ENCODE measurements at places on chromosomes 1 and 21.

DNA sequence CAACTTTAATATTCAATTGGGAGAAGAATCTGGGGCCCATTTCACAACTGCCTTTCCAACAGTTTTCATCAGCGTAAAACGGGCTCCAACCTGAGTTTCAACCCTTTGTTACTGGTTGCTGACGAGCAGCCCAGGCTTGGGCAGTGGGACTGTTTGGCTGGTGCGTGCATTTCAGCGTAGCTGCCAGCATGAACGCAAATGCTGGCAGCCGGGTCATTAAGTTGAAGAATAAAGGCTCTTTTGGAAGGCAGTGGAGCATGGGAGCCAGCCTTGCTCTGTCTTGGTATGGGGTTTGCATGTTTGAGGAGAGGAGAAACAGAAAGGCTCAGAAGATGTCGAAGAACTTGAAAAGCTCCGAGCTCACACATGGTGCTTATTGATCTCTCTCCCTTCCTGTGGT lies 40.7 kb downstream of the WDR3 start:
- no peak for DNase-seq

DNA sequence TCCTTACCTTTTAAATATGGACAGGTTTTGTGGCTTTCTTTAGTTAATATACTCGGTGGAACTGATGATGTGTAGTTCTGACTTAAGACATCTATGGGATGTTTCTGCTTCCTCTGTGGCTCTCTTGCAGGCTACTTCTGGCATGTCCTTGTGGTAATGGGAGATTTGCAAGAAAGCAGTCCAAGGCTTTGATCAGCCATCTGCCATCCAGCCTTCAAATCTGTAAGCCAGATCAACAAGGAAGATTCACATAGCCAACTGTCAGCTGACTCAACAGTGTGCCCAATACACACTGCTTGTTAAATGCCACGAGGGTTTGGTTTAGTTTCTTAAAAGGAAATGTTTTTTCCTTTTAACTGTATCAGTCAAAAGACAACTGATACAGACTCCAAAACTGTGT lies 722.2 kb upstream of the CHRM3 start:
- no peak for DNase-seq

DNA sequence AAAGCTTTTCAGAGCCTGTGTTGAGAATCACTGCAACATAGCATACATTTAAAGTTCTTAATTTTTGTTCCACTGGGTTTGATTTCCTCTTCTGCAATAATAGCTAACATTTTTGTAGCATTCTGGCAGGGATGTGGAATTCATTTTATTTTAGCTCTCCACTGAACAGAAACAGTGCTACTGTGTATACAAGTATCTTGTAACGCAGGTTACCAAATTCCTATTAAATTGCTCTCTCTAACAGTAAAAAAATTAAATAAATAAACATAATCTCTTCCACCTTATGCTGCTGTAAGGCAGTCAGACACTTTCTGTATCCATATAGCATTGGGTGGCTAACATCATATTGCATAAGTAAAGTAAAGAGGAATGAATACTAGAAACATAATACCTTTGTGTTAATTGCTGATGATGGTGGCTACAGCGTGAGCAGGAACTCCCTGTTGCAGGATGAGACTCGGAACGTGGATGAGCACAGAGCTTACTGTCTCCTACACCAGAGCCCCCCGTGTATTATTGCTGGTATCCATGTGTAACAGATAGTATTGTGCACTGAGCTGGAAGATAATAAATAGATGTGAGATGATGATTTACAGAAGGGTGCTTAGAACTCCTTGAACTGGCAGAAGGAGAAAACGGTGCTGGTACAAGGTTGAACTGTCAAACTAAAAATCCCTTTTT lies 276.9 kb upstream of the SNX7 start:
- DNase-seq, result no peak

DNA sequence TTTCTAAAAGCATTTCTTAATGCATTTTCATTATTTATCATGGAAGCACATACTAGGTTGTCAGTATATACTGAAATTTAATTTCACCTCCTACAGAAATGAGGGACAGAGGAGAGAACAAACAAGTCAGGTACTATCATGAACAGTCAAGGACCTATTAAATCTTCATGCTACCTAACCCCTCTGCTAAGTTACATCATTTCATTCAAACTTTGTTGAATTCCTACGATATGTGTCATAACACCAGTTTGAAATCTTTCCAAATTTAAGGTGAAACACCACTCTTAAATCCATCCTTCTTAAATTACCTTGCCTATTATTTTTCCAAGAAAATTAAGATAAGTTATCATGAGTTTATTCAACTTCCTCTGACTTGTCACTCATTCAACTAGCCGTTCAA lies 78.9 kb downstream of the DENND1B start:
- DNase-seq, result no peak

DNA sequence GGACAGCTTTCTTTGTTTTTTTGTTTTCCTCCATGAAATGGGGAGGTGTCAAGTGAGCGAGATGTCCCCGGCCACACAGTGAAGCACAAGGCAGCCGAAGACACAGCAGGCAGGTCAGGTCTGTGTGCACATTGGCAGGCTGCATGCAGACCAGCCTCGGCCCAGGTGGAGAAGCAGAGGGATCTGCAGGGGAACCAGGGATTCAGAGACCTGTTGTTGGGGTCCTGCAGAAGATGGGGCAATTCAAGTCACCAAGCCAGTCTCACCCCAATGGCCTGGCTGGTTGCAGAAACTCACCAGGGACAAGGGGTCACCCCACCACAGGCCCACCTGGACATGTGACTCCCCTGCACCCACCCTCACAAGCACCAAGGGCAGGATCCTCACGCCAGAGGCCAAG lies 4.0 kb upstream of the ABCG1 start:
- DNase-seq, result no peak

GRCh38 chr1:85133565-85134159 lies 67.2 kb downstream of the SYDE2 start:
- no peak for DNase-seq

DNA sequence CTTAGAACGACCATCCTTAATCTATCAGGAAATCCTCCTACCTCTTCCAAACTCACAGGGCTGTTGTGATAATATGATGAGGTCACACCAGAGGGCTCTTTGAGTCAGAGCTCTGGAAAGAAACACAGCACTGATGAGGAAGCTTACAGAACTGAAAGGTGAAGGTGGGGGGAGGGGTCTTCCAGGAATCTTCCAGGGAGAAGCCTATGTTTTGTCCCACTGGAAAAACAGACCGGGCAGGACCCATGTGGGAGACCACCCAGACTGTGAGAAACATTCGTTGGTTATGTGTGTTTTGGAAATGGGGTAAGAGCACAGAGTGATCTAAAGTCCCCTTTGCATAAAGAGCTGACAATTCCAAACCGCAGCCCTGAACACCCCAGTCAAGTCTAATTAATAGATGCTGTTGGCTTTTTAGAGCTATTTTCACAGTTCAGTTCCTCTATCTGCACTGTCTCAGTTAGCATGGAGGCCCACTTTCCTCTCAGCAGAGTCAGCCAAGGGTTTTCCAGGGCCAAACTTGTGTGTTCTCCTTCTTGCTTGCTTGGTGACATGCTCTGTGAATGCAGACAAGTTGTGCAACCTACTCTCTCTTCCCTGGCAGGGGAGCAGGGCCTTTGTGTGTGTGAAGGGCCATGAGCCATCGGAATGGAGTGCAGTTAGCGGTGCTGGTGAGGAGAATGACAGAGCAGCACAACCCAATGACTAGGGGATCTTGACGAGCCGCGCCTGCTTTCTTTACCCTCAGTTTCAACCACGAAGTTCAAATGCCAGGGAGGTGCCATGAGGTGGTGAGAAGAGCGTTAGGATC lies 12.3 kb downstream of the PHLDA3 start:
- DNase-seq, result no peak

DNA sequence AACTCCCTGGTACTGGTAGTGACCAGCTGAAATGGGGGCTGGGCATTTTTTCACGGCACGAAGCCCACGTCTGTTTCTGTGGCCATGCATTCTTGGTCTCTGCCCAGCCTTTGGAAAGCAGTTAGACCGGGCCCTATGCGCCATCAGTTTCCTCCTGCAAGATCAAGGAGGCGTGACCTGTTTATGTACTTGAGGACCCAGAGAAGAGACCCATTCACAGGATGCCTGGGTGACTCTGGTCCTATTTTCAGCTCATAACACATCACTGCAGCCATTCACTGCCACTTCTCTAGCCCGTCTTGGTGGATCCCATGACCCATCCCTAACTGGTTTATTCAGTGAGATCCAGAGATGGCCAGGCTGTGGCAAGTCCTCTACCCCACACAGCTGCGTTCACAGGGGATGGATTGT lies 70.4 kb downstream of the SPSB1 start:
- DNase-seq, result no peak

- DNase-seq, result no peak
These were observed 2.8 kb upstream of the PHC2 start for GRCh38 chr1:33433509-33434362.

- DNase-seq, result no peak
These were observed 852.9 kb upstream of the ADGRL4 start for GRCh38 chr1:79859212-79859948.

DNA sequence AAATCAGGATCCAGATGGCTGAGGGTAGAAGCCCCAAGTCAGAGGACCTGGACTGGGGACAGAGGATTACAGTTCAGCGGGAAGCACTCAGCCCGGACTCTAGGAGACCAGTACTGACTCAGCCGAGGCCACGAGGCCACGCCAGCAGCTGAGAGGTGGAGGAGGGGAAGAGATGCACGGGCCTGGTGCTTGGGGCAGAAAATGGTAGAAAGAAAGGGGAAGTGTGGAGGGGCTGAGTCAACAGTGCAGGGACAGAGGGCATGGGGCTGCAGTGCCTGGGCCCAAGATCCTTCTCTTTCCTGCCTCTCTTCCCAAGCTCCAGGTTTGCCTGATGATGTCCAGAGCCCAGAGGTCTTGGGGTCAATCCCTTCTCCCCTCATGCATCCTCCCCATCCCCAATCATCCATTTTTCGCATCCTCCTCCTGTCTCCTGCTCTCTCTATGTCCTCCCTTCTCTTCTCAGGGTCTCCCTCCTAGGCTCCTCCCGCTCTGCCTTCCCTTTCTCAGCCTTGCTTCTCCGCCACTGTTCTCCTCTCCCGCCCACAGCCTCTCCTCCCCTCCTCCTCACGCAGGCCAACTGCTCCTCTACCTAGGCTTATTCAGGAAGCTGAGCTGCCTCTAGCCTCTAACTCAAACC lies 7.7 kb downstream of the ARHGEF2 start:
- no peak for DNase-seq

DNA sequence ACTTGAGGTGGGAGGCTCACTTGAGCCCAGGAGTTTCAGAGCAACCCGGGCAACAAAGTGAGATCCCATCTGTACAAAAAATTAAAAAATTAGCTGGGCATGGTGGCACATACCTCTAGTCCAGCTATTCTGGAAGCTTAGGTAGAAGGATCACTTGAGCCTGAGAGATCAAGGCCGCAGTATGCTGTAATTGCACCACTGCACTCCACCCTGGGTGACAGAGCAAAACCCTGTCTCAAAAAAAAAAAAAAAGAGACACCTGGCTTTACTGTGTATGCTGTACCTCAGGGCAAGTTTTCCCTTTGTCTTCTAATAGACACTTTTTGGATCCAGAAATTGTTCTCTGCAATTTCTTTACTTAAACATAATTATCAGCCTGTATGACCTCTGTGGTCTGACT lies 23.1 kb upstream of the RCC1 start:
- DNase-seq, result no peak

DNA sequence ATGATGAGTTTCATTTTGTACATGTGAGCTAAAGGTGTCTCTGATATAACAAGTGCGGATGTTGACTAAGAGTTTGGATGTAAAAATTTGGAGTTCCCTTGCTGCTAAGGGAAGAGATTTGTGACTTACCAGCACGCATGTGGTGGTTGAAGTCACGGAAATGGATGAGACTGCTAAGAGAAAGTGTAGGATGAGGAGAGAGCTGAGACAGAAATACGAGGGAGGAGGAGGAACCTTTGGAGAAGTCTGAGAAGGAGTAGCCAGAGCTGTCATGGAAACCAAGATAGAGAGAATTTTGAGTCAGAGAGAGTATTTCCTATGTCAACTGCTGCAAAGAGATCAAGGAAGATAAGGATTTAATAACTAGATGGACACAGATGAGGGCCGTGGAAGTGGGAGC lies 106.5 kb upstream of the COL24A1 start:
- DNase-seq, result no peak

DNA sequence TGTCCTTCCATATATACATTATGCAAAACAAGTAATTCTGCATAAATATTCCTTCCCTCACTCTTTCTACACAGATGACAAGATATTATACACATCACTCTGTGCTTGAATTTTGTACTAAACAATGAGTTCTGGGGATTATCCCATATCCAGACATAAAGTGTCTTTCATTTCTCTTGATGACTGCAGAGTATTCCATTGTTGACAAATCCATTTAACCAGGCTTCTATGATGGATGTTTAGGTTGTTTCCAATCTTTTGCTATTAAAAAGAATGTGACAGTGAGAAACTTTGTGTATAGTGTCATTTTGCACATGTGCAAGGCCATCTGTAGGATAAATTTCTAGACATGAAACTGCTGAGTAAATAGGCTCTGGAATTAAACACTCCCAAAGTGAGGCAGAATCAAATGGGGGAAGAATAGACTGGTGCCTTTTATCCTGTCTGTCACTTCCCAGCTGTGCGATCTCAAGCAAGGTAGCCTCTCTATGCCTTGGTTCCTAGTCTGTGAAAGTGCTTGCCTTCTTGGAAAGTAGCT lies 29.9 kb upstream of the ATP2B4 start:
- DNase-seq, result no peak

DNA sequence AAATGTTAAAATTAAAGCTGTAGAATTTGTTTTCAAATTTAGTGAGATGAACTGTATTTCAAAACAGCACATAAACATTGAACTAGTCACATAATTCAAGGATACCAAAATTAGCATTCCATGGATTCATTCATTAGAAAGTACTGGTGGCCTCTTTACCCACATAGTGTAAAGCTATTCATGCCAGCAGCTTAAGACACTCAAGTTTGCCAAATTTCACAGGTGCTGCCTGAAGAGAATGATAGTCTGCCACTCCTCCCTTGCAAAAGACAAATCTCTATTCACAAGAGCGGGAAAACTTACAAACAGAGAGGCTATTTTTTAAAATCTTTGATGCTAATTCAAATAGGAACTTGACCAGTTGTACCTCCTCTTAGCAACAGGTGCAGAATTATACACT lies 337.0 kb downstream of the BRINP3 start:
- DNase-seq, result no peak

DNA sequence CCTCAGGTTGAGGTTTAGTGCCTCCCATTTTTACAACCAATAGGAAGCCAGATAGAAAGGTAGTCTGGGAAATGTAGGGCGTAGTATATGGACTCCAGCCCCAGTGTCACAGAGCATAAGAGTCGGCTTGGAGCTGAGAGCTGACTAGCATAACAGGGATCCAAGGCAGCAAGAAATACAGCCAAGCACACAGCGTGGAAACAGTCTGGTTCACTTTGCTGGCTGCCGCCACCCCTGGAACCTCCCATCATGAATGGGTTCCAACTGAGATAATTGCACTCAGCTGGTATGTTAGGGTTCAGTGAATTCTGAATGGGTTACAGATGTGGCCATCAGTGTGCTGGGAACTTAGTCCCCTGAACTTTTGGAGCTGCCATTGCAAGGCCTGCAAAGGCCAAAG lies 76.7 kb upstream of the GPR88 start:
- DNase-seq, result no peak

Measured in stimulated activated CD4-positive, alpha-beta T cell treated with anti-CD3 and anti-CD28 coated beads, TNF-alpha, amount 100 ng/mL, for 4 hours (primary cell).